ENCODE measurements at places on chromosomes 11 and 22.

DNA sequence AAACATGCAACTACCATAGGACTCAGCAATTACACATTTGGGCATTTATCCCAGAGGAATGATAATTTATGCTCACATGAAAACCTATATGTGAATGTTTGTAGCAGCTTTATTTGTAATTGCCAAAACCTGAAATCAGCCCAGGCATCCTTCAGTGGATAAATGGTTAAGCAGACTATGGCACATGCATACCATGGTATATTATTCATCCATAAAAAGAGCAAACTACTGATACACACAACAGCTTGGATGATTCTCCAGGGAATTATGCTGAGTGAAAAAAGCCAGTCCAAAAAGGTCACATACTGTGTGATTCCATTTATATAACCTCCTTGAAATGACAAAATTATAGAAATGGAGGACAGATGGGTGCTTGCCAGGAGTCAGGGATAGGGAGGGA, 86.7 kb downstream of the ALX4 start:
- no peak for DNase-seq

GRCh38 chr11:116467823-116468222, 305.0 kb downstream of the BUD13 start:
- DNase-seq, result no peak

- DNase-seq, result no peak
Measured at GRCh38 chr11:102393272-102393730, 46.3 kb downstream of the BIRC2 start.

- no peak for DNase-seq
Measured at GRCh38 chr11:7874056-7874455, 57.0 kb downstream of the OR10A6 start.

DNA sequence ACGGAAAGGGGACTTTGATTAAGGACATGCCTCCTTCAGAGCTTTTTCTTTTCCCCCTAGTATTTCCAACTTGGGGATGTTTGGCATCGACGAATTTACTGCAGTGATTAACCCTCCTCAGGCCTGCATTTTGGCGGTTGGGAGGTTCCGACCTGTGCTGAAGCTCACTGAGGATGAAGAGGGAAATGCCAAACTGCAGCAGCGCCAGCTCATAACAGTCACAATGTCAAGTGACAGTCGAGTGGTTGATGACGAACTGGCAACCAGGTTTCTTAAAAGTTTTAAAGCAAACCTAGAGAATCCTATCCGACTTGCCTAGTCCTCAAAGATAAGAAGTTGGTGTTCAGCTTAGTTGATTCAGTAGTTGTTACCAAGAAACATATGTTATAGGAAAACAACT, 78.4 kb downstream of the PDHX start:
- no peak for DNase-seq

DNA sequence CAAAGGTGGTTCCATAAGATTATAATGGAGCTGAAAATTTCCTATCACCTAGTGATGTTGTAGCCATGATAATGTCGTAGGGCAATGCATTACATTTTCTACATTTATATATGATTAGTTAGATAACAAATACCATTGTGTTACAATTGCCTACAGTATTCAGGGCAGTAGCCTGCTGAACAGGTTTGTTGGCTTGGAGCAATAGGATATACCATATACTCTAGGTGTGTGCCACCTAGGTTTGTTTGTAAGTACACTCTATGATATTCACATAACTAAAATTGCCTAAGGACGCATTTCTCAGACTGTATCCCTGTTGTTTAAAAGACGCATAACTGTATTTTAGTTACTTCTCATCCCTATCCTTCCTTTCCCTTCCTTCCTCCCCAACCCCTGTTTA, 13.6 kb downstream of the PLEKHB1 start:
- DNase-seq, result no peak

DNA sequence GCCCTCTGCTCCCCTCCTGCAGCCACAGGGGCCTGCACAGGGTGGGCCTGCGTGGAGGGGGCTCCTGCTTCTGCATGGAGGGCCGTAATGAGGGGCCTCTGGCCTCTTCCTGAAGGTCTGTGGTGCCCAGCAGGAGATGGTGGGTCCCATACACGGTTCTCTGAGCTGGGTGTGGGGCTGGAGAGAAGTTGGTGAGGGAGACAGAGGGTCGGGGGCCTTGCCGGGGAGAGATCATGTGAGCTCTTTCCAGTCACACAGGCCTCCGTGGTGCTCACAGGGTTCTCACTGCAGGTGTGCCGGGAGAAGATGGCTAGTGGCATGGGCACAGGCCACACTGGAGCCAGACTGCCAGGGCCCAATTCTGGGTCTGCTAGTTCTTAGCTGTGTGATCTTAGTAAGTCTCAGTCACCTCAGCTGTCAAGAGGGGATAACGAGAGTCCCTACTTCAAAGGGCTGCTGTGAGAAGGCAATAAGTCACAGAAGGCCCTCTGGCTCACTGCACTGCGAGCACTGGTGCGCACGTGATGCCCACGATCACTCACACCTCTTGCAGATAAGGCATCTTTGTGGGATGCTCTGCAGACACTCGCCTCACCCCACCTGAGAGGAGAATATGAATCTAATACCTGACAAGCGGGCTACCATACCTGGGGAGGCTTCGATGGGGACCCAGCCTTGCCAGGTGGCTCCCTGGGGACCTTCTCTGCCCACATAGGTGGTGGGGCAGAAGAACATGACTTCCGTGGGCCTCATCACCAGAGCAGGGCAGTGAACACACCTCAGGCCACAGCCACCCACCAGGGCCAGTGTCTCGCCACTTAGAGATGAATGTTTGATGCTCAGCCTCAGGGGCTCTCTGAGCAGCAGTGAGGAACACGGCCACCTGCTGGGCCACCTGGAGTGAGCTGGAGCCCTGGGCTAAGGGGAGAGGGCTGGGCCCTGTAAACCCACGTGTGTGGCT, 14.5 kb downstream of the KCNC1 start:
- DNase-seq, result no peak

DNA sequence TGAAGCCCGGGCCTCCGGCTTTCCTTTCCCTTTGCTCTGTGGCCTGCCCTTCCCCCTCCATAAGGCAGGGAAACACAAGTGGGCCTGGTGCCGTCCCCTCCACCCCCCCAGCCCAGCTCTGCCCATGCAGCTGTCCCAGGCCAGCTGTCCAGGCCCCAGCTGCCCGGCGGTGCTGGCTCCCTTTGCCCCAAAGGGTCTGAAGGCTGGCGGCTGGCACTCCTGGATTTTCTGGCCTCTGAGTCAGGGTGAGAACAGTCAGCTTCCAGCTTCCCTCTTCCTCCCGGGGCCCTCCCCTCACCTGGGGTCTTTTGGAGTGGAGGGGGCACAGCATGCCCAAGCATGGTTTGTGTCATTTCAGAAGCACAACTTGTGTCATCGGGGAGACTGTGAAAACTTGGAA, 27.8 kb downstream of the CD82 start:
- DNase-seq, result no peak

DNA sequence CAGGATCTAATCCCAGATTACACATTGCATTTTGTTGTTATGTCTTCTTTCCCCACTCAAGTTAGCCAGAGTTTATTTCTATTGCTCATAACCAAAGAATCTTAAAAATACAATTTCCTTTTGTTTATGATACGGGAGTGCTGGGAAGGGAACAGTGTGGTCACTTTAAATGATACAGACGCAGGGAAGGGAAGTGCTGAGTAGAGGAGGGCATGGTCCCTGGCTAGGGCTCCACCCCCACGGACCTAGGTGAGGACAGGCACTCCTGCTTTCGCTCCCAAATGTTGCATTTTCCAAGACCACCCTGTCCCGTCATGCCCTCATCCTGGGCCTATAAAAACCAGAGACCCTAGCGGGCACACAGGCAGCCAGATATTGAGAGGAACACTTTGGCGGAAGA, 30.6 kb upstream of the NARS2 start:
- DNase-seq, result no peak

- DNase-seq, result no peak
Measured at GRCh38 chr11:128765104-128765503, 71.2 kb downstream of the FLI1 start.

- no peak for DNase-seq
Measured at GRCh38 chr11:116420030-116420429, 352.8 kb downstream of the BUD13 start.

DNA sequence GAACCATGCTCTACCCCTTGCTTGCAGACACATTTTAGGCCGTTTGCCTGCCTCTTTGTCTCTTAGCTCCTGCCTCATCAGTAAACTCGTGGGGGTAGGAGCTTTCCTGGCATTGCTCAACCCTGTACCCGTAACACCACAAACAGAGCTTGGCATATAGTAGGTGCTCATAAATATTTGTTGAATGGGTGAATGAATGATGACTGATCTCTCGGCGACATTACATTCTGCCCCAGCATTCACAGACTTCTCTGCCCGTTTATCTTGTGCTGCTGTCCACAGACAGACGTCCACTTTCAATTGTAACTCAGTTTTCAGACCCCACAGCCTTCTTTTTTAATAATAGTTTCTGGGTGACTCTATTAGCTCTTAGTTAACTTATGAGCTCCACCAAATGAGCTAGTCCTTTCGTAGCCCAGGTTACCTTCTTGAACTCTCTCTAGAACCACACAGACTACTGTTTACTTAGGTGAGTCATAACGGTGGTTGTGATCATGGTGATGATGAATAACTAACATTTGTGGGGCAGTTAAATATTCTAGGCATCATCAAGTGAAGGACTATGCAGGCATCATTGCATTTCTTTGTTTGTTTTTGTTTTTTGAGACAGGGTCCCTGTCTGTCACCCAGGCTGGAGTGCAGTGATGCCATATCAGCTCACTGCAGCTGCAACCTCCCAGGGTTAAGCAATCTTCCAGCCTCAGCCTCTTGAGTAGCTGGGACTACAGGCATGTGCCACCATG, 188.4 kb downstream of the ADAMTS15 start:
- DNase-seq, result no peak

- DNase-seq, result no peak
Measured at GRCh38 chr11:20363500-20364340, at the start of gene HTATIP2. Gene HTATIP2, plus strand, starts transcription at chr11:20363714. Its CDS starts 524 bp downstream, at chr11:20364238.

GRCh38 chr22:46377525-46378425, 42.3 kb downstream of the TRMU start:
- DNase-seq, result peak; percentile 82

DNA sequence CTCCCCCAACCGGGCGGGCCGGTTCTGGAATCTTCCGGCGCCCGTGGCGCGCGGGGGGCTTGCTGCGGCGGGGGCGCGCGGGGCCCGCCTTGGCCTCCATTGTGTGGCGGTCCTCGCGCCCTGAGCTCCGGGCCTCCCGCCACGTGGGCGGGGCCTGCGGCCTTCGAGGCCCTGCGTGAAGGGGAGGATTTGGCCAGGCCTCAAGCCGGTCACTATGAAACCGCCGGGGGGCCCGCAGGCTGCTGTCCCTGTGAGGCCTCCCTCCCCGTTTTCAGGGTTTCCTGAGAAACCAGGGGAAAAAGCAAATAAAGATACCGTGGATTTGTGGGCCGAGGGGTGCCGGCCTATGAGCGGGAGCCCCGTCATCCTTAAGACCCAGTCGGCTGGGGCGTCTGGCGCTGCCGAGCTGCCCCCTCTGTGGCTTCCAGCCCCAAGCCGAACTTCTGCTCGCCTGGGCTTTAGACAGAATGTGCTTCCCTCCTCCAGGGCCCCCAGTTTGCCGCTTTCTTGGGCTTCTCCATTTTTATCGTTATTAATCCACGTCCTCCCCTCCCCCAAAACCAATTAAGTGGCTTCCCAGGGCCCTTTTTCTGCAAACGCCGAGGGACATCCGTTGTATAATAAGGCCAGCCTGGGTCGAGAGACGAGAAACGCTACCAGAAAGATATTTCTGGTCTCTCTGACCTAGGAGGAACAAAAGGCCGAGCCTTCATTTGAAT, 602 bp downstream of the EWSR1 start:
- DNase-seq, result no peak

- DNase-seq, result no peak
Measured at GRCh38 chr11:24932110-24933000, 435.5 kb downstream of the LUZP2 start.

DNA sequence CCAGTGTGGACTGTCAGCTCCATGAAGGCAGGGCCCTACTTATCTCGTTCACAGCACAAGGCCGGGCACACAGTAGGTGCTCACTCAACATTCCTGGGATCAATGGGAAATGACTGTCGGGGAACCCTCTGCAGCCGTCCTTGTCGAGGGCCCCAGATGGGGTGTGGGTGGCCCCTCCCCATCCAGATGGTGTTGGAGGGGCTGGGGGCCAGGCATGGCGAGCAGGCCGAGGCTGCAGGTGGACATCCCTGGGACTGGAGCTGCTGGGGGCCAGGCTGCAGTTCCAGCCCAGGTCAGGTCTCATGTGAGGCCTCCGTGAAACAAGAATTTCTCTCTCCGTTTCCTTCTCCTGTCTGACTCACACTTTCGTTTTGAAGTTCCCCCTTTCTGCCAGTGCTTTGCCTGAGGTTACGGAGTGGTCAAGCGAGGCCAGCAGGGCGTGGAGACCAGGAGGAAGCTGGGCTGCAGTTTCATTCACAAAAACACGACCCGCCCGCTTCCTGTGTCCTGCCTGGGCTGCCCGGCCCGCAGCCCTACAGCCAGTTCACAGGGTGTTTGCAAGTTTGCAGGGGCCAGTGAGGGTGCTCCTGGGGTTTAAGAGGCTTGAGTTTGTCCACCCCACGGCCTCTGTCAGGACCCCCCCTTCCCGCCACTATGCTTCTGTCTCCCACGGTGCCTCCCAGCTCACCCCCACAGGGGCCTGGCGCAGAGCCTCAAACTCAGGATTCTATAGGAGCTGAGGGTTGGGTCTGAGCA, 4.5 kb downstream of the MYEOV start:
- peak; percentile 86 for DNase-seq

DNA sequence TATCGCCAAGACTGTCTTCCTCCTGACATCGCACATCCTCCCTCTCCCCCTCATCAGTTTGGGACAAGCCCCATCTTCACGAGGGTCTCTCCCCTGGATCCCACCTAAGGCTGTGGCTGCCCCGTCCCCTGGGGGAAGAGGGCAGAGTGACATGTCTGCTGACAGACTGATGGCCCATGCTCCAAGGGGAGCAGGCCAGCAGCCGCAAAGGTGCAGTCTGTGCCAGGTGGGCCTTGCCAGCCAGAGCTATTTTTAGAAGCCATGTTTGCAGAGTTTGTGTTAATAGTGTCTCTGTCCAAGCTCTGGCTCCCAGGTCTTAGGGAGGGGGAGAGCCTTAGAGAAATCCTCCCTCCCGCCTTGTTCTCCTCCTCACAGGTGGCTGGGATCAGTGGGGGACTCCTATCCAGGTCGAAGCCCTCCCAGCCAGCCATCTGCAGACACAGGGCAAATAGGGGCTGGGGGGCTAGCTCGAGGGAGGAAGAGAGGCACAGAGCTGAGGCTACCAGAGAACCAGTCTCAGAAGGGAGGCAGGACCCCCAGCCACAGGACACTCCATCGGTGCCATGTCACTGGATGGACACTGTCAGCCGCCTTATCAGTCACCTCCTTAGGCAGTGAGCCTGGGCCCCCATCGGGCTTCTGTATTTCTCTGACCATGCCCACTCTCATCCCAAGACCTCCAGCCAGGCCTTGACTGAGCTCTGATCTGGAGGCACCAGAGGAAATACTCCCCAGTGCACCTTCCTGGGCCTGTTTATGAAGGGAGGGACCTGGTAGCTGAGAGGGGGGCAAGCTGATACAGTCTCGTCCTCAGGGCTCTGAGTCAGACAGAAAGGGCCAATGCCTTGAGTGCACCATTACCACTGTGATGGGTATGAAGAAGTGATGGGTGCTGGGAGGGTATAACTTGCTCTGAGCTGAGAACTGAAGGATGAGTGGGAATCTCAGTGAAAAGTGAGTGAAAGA, 49.3 kb downstream of the CHRDL2 start:
- no peak for DNase-seq

All from HTR-8/SVneo (cell line).